ENCODE measurements at places on chromosomes 12 and 14. TPM values are rescaled to one million over a fixed set of nuclear protein-coding genes. Genes with fewer than 3 reads are reported as not detected.

GLT1D1 gene
- total RNA-seq = 0.19 TPM

DNA sequence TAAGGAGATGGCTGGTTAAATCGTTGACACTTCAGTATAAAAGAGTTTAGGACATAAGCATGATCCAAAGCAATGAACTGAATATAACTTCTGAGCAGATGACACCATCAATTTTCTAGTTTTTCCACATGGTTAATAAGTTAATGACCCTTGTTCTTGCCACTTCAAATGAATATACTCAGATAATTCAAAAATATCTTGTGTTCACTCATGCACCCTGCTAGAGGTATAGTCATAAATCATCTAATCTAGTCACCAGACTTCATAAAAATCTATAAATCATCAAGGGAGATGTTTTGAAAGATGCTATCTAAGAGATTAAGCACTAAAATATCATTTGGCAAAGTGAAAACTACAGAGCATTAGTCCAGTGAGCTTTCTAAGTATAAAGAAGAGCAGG, 131.9 kb downstream of the MDGA2 start:
- no peak for DNase-seq

DNA sequence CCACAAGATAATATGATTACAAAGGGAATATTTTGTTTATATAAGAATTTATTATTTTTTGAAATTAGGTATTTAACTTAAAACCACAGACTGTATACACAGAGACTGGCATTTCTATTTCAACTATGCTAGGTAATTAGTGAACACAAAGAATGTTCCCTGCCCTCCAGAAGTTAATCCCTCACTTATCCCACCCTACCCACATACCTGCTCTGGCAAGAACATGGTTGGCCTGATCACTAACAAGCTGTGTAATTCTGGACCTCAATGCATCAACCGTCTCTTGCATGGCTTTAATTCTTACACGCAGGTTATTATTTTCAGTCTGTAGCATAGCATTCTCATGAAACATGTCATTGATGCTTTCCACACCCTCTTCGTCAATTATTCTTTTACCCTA, 85.9 kb downstream of the KIF21A start:
- no peak for DNase-seq

DNA sequence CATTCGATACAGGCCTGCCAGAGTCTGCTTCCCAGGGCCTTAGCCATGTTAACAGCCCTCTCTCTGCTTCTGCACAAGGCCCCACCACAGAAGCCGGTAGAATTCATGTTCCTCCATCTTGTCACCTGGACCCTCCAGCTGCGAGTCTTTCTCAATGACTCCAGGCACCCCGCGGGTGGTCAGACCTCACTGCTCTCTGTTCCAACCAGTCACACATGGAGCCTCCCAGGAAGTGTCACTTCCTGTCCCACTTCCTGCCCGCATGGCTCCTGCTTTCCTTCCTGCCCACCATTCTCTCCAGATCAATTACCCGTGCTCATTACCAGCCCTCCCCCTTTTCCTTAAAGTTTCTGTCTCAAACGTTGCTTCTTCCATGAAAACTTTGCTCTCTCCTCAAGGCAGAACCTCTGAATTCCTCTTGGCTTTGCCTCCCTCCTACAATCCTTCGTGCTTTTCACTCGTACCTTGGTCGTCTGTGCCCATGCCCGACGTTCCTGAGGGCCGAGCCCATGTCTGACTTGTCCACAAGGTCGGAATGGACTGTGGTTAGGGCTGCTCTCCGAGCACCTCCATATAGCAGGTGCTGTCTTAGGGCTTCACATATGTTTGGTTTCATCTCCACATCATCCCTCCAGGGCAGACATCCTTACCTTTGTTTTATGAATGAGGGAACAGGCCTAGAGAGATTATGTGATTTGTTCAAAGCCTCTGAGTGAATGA, 172.1 kb downstream of the TSPAN9 start:
- no peak for DNase-seq

CYP46A1 gene
- total RNA-seq = 1.1 TPM

DNA sequence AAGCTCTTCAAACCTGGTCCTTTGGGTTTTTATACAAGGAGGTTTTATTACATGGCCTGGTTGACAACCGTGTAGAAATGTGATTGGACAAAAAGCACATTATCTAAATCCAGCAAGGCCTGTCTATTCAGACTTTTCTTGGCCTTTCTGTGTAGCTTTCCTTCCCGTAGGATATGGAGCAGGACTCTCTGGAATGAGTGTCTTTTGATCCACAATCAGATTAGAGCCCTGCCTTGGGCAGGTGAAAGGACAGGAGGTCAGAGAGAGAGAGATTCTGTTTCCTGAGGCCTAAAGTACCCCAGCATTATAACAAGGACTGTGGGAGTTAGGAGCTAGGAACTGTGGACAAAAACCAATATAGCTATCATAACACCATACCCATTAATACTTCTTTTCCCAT, 375.5 kb upstream of the RGS6 start:
- no peak for DNase-seq

- no peak for DNase-seq
Observed at GRCh38 chr12:47207340-47207717, 127.6 kb upstream of the AMIGO2 start.

GRCh38 chr12:22329621-22330020, 4.9 kb downstream of the ST8SIA1 start:
- no peak for DNase-seq

DNA sequence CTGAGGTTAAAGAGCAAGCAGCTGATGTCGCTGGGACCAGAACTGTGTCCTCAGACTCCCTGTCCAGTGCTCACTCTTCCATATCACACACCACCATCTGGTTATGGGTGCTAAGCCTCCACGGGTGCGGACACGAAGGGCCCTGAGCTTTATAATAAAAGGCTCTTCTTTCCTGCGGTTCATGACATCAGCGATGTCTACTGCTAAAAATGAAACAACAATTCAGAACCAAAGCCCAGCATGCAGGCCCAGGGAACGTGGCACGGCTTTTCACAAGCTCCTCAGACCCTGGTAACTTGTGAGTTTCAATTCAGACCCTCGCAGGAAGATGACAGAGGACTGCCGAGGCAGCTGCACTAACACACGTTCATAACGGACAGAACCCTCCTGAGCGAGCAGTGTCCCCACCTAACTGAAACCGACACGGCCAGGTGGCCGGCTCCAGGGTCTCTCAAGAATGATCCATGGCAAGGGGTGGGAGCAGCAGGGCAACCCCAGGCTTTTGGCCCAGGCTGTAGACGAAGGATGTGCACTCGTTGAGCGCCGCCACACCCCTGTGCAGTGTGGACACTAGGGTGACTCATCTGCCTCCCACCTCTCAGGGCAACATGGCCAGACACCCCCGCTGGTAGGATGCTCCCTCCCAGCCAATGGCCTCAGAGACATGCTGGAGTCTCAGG, 180.3 kb downstream of the CALM1 start:
- DNase-seq = no peak

LRFN5 gene
- total RNA-seq = 0.67 TPM

CALCOCO1 gene
- 159 TPM for total RNA-seq

DNA sequence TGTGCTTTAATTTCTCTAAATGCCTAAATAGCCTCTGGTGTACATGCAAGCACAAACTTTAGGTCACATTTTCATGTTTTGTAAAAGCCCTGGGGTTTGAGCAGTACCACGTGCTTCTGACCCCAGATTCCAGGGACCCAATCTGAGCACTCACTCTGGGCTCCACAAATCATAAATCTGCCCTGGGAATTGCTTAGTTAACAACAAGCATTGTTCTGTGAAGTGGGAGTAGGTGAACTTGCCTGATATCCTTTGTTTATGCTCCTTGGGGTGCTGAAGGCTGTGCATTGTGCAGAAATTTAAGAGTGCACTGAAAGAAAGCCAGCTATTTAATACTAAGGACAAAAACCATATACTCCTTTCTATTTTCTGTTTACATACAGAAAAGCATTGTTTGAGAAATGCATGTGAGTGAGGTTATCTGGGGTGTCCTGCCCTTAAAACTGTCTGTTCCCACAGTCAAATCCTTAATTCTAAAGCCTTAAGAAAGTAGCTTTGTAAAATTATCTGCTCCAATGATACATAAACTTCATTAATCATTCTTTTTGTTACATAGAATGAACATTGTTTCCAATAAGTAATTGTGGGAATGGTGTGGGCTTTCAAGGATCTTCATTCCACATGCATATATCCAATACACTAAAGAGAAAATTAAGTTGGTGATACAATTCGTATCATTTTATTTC, 258.6 kb upstream of the NPAS3 start:
- DNase-seq = no peak

PAX9 gene
- 152 TPM for total RNA-seq

DNA sequence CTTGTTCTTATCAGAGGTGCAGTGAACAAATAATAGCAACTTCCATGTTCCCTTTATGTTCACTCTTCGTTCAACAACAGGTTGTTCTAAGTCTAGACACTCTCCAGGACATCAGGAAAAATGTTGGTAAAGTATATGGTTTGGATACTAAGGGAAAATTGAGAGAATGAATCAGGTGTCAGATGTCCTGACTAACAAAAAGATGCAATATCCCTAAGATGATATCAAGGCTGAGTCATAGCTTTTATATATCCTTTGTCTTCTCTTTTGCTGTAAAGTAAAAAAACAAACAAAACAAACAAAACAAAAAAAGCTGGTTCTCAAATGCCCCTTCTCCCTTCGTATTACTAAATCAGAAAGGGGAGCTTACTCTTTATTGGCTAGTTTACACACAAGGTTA, 11.1 kb downstream of the GLIPR1L1 start:
- DNase-seq = no peak

DNA sequence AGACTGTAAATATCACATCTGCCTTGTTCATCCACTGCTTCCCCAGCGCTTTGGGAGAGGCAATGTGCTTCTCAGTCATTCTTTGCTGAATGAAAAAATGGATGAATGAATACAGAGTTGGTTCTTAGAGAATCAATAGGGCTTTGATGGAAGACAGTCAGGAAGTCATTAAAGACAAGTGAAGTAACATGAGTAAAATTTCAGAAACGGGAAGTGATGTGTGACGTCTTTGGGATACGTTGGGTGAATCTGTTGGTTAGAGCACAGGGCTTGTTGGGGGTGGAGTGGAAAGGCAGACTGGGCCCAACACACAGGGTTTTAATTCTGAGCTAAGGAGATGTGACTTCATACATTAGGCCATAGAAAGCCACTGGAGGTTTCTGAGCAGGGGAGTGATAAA, 39.0 kb upstream of the NRXN3 start:
- no peak for DNase-seq

DNA sequence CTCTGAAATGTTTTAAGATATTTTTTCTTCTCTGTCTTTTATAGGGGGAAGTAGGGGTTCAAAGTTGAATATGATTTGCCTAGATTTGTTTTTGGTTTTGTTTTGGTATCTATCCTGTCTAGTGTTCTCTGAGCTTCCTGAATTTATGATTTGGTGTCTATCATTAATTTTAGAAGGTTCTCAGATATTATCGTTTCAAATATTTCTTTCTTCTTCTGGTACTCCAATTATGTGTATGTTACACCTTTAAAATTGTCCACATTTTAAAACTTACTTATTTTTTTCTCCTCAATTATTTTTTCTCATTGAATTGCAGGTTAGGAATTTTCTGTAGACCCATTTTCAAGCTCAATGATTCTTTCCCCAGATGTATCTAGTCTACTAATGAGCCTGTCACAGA, 13.8 kb upstream of the DCN start:
- no peak for DNase-seq

DNA sequence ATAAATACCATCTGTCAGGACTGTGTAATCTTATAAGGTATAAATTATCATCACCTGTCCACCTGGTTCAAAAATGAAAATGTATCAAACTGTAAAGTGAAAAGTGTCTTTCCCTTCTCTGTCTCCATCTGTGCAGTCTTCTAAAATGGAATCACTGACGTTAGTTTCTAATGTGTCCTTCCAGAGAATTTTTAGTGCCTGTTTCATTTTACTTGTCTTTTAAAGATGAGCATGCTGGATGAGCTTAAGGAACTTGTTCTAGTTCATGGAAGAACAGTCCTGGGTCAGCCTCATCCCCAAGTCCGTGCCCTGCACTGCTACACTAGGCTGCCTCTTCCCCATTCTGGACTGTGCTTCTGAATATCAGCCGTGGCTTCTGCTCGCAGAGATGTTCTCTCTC, 5.4 kb upstream of the NT5DC3 start:
- DNase-seq = no peak

ARHGAP9 gene
- 4.6 TPM for total RNA-seq

DNA sequence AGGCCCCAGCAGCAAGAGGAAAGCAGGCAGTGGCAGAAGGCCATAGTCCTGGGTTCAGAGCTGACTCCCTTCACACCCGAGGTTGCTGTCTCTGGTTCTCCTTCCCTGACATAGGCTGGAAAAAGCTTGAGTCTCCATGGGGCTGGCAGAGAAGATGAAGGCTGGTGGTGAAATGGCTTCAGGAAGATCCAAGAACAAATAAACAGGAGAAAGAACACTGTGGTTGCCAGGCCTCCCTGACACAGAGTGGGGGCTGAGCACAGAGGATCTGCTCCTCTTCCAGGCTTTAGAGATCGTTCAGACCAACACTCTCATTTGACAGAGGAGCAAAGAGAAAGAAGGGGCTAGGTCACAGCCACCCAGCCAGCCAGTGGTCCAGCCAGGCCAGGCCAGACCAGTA, 14.3 kb downstream of the HDAC7 start:
- DNase-seq = no peak

CLEC2A gene
- total RNA-seq = not detected

GRCh38 chr14:22184830-22185168, 404.2 kb downstream of the DAD1 start:
- no peak for DNase-seq

KRT86 gene
- not detected for total RNA-seq

B3GNT4 gene
- total RNA-seq = 0.35 TPM

- DNase-seq = no peak
Observed at GRCh38 chr14:75702122-75702521, 41.1 kb downstream of the TTLL5 start.

DNA sequence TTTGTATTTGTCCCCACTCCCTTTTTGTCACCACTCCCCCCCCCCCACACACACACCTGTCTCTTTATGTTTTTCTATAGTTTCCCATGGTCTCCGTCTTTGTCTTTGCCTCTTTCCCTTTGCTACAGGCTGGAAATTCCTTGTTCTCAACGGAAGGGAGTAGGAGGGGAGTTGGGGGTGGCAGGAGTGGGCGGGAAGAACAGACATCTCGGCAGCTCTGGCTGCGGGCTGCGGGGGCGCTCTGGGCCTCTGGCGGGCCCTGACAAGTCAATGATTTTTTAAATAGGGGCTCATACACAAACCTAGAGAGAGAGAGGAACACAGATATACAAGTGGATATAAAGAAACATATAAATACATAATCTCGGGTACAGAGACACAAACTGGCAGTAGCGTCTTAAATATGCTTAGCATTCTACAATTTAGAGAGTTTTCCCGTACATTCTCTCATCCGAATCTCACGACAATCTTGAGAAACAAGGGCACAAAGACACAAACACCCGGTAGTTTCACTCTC, 2.4 kb upstream of the NAB2 start:
- DNase-seq = no peak

DNA sequence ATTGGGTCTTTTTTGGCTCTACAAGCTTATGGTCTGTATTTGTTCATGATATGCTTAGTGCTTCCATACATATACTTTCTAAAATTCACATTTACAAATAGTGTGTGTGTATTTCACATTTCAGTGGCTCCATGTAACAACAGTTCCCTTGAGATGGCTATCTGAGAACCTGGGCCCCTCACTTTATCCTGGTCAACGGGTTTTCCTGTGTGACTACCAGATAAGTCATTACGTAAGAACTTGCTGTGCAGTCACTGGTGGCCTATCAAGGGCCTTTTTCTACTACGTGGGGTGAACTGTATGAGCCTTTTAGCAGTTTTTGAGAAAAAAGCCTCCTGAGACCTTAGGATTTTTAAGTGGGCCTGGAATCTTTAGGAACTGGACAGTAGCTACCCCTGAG, 454.1 kb downstream of the PCNX1 start:
- DNase-seq = no peak

TAS2R8 gene
- not detected for total RNA-seq

LRRC9 gene
- not detected for total RNA-seq
